ENCODE measurements at places on chromosomes 7 and 10. TPM values are rescaled to one million over a fixed set of nuclear protein-coding genes. Genes with fewer than 3 reads are reported as not detected.

GRCh38 chr7:130936202-130936931 lies 202.4 kb upstream of the KLF14 start:
- no peak for DNase-seq

The ANKRD7 gene
- total RNA-seq: 0.53 TPM

The SPDYE1 gene
- not detected for total RNA-seq

GRCh38 chr10:70583669-70584037 lies 18.9 kb downstream of the PRF1 start:
- peak; percentile 1 for DNase-seq

GRCh38 chr7:118052336-118052735 lies 131.6 kb upstream of the LSM8 start:
- DNase-seq: no peak

GRCh38 chr10:67837541-67838314 lies at the start of gene DNAJC12:
TSS of gene DNAJC12 (minus strand) at chr10:67838188. CDS start at chr10:67838011, 177 bp downstream.
- DNase-seq: no peak

The LAMB1 gene
- total RNA-seq: 123 TPM

The SMKR1 gene
- total RNA-seq: not detected

DNA sequence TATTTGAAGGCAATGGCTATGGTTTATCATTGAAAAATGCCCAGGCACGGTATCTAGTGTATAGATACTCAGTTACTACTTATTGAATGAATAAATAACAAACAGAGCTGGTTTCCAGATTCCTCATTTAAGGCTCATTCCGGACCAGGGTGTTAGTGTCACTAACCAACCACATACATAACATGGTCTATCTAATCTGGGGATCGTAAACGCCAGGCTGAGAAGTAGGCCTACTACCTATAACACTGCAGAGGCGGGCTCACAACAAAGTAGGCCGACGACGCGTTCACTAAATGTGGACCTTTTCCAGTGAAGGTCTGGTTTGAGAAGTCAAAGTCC lies 423 bp downstream of the LSM5 start:
- DNase-seq: no peak

- no peak for DNase-seq
Measured at GRCh38 chr7:148712678-148713329, 14.1 kb downstream of the CUL1 start.

- no peak for DNase-seq
Measured at GRCh38 chr7:2956526-2957368, 86.9 kb downstream of the CARD11 start.

- DNase-seq: no peak
Measured at GRCh38 chr7:50584793-50585408, 19.7 kb upstream of the DDC start.

- no peak for DNase-seq
Measured at GRCh38 chr10:103842605-103843004, 12.8 kb downstream of the SH3PXD2A start.

The CNNM1 gene
- total RNA-seq: 0.15 TPM

- DNase-seq: no peak
Measured at GRCh38 chr7:37728747-37729146, 45.2 kb downstream of the GPR141 start.

GRCh38 chr10:95533590-95533989 lies 27.6 kb downstream of the SORBS1 start:
- no peak for DNase-seq

DNA sequence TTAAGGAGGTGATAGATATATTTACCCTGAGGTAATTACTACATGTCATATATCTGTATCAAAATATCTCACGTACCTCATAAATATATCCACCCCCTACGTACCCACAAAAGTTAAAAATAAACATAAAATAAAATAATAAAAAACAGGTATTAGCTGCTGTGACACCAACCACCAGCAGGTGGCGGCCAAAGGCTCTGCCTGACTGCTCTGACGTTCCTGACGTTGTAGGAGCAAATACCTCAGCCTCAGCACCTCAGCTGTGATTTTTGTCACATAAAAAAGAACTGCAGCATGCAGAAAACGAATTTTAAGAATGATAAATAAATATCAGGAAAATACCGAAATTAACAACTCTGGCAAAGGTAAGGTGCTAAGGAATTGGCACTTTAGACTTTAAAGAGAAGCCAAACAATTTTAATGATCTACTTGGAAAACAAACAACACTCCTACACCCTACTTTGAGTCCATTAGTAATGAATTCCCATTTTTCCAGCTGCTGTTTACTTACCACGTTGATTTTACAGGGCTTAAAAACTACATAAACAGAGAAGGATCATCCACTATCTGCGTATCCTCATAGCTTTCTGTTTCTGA lies 125.4 kb upstream of the TARP start:
- peak; percentile 58 for DNase-seq

The GRK5 gene
- total RNA-seq: 60.1 TPM

The FOXL3 gene
- not detected for total RNA-seq

DNA sequence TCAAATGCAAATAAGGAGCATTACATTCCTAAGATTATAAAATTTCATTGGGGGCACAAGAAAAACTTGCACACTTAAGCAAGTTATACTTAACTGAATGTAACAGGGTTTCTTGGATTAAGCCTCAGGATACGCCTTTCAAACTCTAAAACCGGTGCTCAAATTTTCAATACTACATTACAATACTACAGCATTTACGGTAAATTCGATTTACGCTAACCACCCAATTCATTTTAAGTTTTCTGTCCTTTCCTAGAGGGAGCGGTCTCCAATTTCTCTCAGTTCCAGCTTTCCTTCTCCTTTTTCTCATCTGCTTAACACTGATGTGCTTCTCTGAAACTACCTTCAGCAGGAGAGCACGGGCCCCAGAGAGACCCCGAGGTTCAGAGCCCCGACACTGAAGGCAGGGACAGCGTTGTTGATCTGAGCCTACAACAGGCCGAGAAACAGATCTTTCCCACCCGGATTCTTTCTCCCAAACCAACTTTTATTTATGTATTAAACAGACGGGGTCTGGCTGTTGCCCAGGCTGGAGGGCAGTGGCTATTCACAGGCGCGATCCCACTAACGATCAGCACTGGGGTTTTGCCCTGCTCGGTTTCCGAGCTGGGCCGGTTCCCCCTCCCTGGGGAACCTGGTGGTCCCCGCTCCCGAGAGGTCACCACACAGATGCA lies 798 bp downstream of the ZNF425 start:
- no peak for DNase-seq

The PLEKHS1 gene
- not detected for total RNA-seq

- no peak for DNase-seq
Measured at GRCh38 chr10:128211064-128211504, 84.9 kb upstream of the MKI67 start.

The HTR5A gene
- not detected for total RNA-seq

DNA sequence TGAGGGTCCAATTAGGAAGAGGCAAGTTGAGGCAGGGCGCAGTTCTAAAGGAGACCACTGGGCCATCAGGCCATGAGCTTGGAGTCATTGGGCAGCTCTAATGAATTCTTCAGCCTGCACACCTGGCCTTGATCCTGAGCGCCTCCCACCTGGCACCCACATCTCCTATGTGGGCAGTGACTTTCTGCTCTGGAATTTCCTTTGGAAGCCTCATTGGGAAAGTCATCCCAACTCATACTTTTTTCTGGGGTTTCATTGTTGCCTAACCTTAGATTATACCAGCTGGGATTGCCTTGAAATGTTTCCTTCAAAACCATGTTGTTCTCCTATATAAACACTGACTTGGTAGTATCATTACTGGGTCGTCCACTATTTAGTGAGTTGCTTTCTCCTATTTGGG lies 54.1 kb downstream of the PLPP4 start:
- DNase-seq: no peak

GRCh38 chr10:22913474-22914092 lies 14.3 kb upstream of the ARMC3 start:
- no peak for DNase-seq

DNA sequence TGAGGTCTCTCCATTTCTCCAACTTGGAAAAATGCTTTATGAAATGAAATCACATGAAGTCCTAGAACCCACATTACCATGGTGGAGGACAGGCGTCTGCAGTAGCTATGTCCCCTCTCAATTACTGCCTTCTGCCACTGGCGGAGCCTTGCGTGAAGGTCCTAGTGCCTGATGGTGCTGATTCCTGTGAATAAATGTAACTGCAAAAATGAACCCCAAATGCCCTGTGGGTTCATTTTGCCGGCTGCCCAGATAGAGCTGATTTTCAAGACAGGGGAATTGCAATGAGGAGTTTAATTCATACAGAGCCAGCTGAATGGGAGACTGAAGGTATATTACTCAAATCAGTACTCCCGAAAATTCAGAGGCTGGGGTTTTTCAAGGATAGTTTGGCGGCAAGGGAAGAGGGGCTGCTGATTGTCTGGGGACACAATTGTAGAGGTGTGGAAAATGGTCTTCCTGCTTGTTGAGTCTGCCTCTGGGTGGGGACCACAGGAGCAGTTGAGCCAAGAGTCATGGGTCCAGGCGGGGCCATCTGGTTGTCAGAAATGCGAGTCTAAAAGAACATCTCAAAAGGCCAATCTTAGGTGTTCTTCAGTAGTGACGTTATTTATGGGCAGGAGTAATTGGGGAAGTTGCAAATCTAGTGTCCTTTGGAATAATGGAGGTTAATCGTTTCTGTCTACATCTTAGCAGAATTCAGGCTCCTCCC lies 13.5 kb downstream of the PRF1 start:
- DNase-seq: no peak

- DNase-seq: no peak
Measured at GRCh38 chr10:58300676-58301075, 31.7 kb downstream of the CISD1 start.

DNA sequence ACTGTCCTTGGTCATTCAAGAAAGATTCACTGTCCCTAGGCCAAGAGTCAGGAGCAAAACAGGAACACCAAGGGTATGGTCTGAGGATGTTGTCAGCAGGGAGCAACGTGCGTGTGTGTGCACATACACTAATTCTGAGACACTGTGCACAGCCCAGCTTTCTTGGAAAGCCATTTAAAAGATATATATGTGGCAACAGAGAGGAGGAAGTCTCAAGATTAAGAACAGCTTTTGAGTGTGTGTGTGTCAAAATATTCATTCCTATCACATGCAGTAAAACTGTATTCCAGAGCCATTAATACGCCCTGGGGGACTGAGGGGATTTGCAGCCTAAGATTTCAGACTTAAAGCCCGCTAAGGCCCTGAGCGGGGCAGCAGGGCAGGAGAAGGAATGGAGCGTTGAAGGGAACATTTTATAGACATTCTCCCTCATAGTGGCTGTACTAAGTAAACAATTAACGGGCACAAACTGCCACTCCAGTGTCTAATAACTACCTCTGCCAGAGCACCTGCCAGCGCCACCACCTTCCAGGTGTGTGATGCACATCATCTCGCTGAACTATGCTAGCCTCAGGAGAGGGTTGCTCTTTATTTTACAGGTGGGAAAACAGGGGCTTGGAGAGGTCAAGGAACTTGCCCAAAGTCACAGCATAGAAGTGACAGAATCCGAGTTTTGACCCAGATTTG lies 2.0 kb downstream of the NOD1 start:
- no peak for DNase-seq

- DNase-seq: no peak
Measured at GRCh38 chr10:59677253-59677831, 32.3 kb downstream of the SLC16A9 start.

The SCD gene
- 197 TPM for total RNA-seq

DNA sequence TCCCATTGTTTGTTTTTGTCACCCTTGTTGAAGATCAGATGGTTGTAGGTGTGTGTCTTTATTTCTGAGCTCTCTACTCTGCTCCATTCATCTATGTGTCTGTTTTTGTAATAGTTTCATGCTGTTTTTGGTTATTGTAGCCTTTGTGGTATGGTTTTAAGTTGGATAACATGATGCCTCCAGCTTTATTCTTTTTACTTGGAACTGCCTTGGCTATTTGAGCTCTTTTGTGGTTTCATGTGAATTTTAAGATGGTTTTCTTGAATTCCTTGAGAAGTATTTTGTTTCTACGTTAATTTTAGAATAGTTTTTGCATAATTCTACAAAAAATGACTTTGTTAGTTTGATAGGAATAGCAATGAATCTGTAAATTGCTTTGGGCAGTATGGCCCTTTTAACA lies 170.0 kb upstream of the IGFBP3 start:
- no peak for DNase-seq

GRCh38 chr10:113099431-113100183 lies 149.6 kb downstream of the TCF7L2 start:
- no peak for DNase-seq

GRCh38 chr7:130180571-130181262 lies 24.5 kb downstream of the TMEM209 start:
- DNase-seq: no peak

The CCL24 gene
- 0.56 TPM for total RNA-seq

The OR6B1 gene
- total RNA-seq: not detected

The STEAP1 gene
- total RNA-seq: 6.1 TPM

DNA sequence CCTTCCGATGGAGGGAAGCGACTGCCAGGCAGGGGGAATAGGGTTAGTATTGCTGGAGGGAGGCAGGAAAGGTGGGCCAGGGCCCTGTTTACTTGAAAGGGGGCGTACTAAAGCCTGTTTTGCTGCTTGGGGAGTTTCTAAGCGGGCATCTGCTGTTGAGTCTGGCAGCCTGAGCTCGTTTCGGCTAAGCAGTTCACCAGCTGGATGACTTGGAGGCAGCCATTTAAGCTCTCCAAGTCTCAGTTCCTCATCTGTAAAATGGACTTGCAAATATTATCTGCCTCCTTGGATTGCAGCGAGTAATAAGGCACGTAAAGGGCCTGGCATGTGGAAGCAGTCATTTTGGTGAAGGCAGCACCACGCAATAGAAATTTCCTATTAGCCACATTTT lies 44.0 kb downstream of the LDB3 start:
- DNase-seq: no peak

DNA sequence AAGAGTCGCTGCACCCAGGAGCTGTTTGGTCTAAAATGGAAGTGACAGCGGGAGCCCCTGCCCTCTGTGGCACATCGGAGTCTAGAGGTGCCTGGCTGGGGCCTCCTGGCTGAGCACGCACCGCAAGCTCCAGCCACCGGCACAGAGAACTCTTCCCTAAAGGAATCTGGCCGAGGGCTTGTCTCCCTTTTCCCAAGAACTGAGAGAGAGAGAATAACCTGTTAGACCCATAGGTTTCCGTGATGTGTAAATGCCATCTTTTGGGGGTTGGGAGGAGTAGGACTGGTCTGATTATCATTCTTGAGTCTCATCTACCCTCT lies 47.3 kb downstream of the PROSER2 start:
- DNase-seq: no peak

- no peak for DNase-seq
Measured at GRCh38 chr10:89553064-89553734, 17.8 kb upstream of the SLC16A12 start.

DNA sequence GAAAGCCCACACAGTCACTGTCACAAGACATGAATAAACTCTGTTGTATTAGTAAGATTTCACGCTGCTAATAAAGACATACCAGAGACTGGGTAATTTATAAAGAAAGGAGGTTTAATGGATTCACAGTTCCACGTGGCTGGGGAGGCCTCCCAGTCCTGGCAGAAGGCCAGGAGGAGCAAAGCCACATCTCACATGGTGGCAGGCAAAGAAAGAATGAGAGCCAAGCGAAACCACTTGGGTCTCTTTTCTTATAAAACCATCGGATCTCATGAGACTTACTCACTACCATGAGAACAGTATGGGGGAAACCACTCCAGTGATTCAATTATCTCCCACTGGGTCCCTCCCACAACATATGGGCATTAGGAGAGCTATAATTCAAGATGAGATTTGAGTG lies 110.2 kb downstream of the ST8SIA6 start:
- DNase-seq: no peak

The SCIN gene
- total RNA-seq: 0.10 TPM
